RKO (cell line): ENCODE measurements at places on chromosomes 2 and 18.

- no peak for DNase-seq
Measured at GRCh38 chr18:49959176-49959575, 145.8 kb upstream of the ACAA2 start.

GRCh38 chr2:139170406-139170805, 390.2 kb upstream of the NXPH2 start:
- no peak for DNase-seq

DNA sequence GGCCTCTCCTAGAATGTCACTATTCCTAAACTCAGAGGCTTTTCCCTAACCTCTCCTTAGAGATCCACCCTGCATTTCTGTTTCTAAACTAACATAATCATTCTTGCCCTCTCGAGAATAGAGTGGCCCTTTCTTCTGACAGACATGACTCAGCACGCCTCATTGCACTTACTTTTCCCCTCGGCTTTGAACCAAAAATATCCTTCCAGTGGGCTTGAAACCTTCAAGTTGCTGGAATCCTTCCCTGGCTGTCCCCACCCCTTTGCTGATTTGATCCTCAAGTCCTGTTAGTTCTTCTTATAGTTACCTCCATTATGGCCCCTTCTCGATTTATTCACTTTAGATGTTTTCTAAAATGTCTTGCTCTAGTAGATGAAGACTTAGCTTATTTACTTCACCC, 158.0 kb downstream of the LTBP1 start:
- no peak for DNase-seq

DNA sequence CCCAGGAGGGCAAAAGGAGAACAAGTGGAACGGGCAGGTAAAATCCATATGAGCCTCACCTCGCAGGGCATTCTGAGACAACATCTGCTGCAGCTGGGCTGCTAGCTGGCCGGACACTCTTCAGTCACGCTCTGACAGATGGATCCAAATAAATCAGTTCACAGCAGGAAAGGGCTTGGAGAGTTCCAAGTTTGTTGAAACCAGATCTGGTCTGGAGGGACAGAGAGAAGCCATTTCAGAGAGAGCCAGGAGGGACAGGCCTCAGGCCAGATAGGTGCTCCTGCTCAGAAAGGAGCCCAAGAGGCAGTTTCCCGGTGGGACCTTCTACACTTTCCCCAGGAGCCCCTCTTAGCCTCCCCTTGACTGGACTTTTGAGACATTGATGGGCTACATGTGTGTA, 28.2 kb upstream of the TNP1 start:
- DNase-seq: no peak

DNA sequence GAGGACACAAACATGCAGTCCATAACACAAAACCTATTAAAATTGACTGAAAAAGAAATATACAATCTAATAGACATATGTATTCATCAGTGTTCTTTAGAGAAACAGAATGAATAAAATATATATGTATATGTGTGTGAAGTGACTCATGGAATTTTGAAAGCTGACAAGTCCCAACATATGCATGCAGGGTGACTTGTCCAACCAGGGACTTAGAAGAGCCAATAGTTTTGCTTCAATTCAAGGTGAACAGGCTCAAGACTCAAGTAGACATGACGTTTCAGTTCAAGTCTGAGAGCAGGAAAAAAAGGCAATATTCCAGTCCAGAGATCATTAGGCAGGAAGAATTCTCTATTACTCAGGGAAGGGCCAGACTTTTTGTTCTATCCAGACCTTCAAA, 271.2 kb upstream of the SETBP1 start:
- DNase-seq: no peak
